ENCODE measurements at places on chromosomes 1 and 21. TPM values are rescaled to one million over a fixed set of nuclear protein-coding genes. Genes with fewer than 3 reads are reported as not detected.
A peak's percentile ranks its signal among the peaks of the same experiment; 100 is the strongest.

DNA sequence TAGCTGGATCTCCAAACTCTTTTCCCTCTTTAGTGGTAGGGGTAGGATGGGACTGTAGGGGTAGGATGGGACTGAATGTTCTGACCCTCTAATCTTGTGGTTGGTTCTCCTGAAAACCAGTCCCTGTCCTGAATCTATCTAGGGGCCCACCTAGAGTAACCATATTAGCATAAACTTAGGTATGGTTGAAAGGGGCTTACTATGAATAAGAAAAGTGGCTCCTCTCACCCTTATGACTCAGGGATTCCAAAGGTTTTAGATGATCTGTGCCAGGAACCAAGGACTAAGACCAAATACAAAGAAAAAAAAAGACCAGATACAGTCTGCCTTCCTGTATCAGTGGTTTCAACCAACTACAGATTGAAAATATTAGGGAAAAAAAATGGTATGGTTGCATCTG is 28.9 kb downstream of the RNF2 start:
- DNase-seq, result peak; percentile 49
- H3K4me1 ChIP-seq, result 0 out of 2 replicates have a peak, but pooled peaks cover 2% of the 10 kb centered on the region
- no peaks in the 10 kb centered on the region for H3K36me3 ChIP-seq
- no peak overlapping the region for H3K4me3 ChIP-seq

DNA sequence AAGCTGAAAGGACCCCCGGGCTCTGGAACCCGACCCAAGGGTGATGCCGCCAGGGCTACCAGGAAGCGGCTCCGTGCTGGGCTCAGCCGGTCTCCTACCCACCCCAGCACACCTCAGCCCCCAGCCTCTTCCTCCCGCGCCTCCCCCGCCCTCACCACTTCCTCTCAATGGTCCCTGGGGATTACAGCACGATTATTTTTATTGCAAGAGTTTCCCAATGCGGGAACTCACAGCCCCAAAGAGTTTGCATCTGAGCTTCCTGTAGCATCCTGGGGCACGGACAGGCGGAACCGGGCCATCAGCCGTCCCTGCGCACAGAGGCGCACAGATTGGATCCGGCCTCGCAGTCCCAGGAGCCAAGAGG is 8.7 kb upstream of the SLX9 start:
- DNase-seq, result no peak
- H3K4me3 ChIP-seq, result no peak overlapping the region
- H3K27me3 ChIP-seq, result peaks cover 70% of the 10 kb centered on the region
- H3K27ac ChIP-seq, result no peak overlapping the region
- H3K4me1 ChIP-seq, result peaks cover 28% of the 10 kb centered on the region

- no peak overlapping the region for H3K27ac ChIP-seq
- peaks cover 15% of the 10 kb centered on the region for H3K4me1 ChIP-seq
- no peak for DNase-seq
- H3K4me3 ChIP-seq, result no peak overlapping the region
- no peaks in the 10 kb centered on the region for H3K36me3 ChIP-seq
These were observed 28.1 kb upstream of the TARBP1 start for GRCh38 chr1:234507089-234507488.

GRCh38 chr1:165073185-165074007 is 283.1 kb downstream of the LMX1A start:
- peak; percentile 56 for DNase-seq
- H3K27ac ChIP-seq, result no peak overlapping the region
- H3K36me3 ChIP-seq, result no peaks in the 10 kb centered on the region

GRCh38 chr1:24484199-24484598 is 18.4 kb upstream of the RCAN3 start:
- no peaks in the 10 kb centered on the region for H3K36me3 ChIP-seq
- H3K4me3 ChIP-seq, result no peak overlapping the region
- no peaks in the 10 kb centered on the region for H3K4me1 ChIP-seq
- H3K27ac ChIP-seq, result no peak overlapping the region
- no peak for DNase-seq
- no peaks in the 10 kb centered on the region for H3K27me3 ChIP-seq

GRCh38 chr1:164558461-164559341 is at the start of gene PBX1:
Gene PBX1, plus strand, starts transcription at chr1:164559184.
- peak; percentile 98 for DNase-seq
- H3K36me3 ChIP-seq, result no peaks in the 10 kb centered on the region
- H3K4me3 ChIP-seq, result peak within 1 kb of the TSS; percentile 75
- no peaks in the 10 kb centered on the region for H3K27me3 ChIP-seq

DNA sequence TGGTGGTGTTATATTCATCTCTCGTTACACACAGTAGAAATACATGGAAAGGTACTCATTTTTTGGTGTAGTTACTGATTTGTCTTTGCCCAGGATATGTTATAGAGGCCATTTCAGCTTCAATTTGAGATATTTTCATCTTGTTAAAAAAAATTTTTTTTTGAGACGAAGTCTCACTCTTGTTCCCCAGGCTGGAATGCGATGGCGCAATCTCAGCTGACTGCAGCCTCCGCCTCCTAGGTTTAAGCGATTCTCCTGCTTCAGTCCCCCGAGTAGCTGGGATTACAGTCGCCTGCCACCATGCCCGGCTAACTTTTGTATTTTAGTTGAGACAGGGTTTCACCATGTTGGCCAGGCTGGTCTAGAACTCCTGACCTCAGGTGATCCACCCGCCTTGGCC is 19.0 kb downstream of the MORC3 start:
- peaks cover 39% of the 10 kb centered on the region for H3K36me3 ChIP-seq
- H3K4me3 ChIP-seq, result no peak overlapping the region
- H3K27ac ChIP-seq, result no peak overlapping the region
- H3K4me1 ChIP-seq, result no peaks in the 10 kb centered on the region
- no peak for DNase-seq

DNA sequence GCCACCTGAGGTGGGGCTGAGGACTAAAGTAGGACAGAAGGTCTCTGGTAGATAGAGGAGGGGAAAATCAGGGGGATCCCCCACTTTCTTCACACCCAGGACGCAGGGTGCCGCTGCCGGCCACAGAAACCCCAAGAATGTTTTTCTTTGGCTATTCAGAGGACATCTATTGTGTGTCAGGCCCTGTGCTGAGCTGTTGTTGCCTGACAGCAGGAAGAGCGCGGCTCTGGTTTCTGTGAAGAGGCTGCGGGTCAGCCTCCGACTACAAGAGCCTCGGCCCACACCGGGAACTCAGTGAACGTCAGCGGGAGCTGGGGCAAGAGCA is 407 bp upstream of the PIGV start:
- DNase-seq, result peak; percentile 53
- H3K27ac ChIP-seq, result peak overlapping the region; percentile 95
- H3K4me1 ChIP-seq, result peaks cover 35% of the 10 kb centered on the region
- H3K27me3 ChIP-seq, result no peaks in the 10 kb centered on the region

GRCh38 chr21:14677013-14677412 is 130.9 kb upstream of the SAMSN1 start:
- H3K27ac ChIP-seq, result no peak overlapping the region
- no peaks in the 10 kb centered on the region for H3K4me1 ChIP-seq
- no peak for DNase-seq
- no peaks in the 10 kb centered on the region for H3K36me3 ChIP-seq
- no peaks in the 10 kb centered on the region for H3K27me3 ChIP-seq

- H3K36me3 ChIP-seq, result no peaks in the 10 kb centered on the region
- no peaks in the 10 kb centered on the region for H3K4me1 ChIP-seq
- DNase-seq, result no peak
These were observed 186.9 kb downstream of the MATN1 start for GRCh38 chr1:30536530-30536929.

- no peak for DNase-seq
- no peak overlapping the region for H3K27ac ChIP-seq
- H3K27me3 ChIP-seq, result no peaks in the 10 kb centered on the region
These were observed 60.7 kb downstream of the CDC14A start for GRCh38 chr1:100413035-100413434.

- no peaks in the 10 kb centered on the region for H3K36me3 ChIP-seq
- no peak overlapping the region for H3K4me3 ChIP-seq
- H3K27me3 ChIP-seq, result peaks cover 19% of the 10 kb centered on the region
- peak; percentile 23 for DNase-seq
- no peak overlapping the region for H3K27ac ChIP-seq
These were observed 73.5 kb upstream of the RUNX3 start for GRCh38 chr1:25003457-25004190.

DNA sequence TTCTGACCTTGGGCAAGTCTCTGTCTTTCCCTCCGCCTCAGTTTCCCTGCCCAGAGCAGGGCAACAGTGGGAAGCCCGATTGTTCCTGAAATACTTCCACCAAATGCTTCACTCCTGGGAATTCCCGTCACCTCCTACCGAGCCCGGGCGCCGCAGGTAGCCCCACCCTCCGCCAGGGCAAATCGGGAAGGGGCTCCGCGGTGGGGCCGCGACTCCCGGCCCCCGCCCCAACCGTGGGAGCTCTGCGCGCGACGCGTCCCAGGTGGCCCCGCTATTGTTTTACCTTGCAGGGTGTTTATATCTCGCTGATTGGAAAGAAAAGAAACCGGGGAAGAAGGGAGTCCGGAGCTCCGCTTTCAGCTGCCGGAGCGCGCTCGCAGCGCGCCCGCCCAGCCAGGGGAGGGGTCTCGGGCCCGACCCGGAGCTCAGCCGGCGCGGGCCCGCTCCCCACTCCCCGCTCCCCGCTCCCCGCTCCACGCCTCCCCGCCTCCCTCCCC is 407 bp downstream of the IGSF3 start:
- DNase-seq, result no peak
- H3K27me3 ChIP-seq, result peaks cover 30% of the 10 kb centered on the region
- H3K4me1 ChIP-seq, result no peaks in the 10 kb centered on the region

DNA sequence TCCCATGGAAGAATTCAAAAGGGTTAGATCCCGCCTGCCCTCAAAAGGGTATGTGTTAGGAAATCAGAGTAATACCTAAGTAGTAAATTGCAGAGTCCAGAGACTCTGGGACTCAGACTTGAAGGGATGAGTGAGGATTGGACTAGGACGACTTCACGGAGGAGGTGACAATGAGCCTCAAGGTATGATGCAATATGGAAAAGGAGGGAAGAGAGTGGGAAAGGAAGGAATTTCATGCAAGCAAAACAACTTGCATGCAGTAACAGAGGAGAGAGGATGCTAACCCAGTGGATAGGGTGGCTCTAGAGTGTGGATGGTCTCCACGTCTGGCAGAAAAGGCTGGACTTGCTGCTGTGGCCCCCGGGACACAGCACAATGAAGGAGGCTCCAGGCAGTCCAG is 4.8 kb downstream of the CAPN2 start:
- peaks cover 41% of the 10 kb centered on the region for H3K4me1 ChIP-seq
- no peak for DNase-seq
- peaks cover 32% of the 10 kb centered on the region for H3K36me3 ChIP-seq
- H3K4me3 ChIP-seq, result no peak overlapping the region

DNA sequence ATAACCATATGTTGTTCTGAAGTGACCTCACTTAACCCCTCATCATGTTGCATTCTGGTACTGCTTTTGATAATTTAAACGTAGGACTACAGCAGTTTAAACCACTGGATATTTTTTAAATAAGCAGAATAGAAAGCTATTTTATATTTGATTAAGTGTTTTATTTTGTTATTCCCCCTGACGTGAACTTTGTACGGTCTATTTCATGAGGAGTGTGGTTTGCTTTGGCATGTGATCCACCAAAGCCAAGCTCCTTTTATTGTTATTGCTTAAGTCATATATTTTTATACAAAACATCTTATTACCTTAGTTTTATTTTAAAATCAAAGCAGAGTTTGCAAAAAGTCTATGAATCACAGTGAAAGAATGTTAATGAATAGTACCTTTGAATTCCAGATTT is 101.4 kb upstream of the L1TD1 start:
- no peaks in the 10 kb centered on the region for H3K4me1 ChIP-seq
- no peaks in the 10 kb centered on the region for H3K36me3 ChIP-seq
- DNase-seq, result no peak
- H3K27ac ChIP-seq, result no peak overlapping the region

- no peaks in the 10 kb centered on the region for H3K36me3 ChIP-seq
- DNase-seq, result no peak
- no peaks in the 10 kb centered on the region for H3K27me3 ChIP-seq
These were observed 23.0 kb downstream of the RGS1 start for GRCh38 chr1:192598589-192598988.

GRCh38 chr1:179156708-179157107 is 72.8 kb downstream of the ABL2 start:
- H3K36me3 ChIP-seq, result no peaks in the 10 kb centered on the region
- DNase-seq, result no peak
- H3K27me3 ChIP-seq, result no peaks in the 10 kb centered on the region

GRCh38 chr1:221667504-221667903 is 74.4 kb downstream of the DUSP10 start:
- H3K4me3 ChIP-seq, result no peak overlapping the region
- no peaks in the 10 kb centered on the region for H3K36me3 ChIP-seq
- H3K27ac ChIP-seq, result no peak overlapping the region
- peak; percentile 90 for DNase-seq
- H3K4me1 ChIP-seq, result peaks cover 8% of the 10 kb centered on the region
- no peaks in the 10 kb centered on the region for H3K27me3 ChIP-seq

DNA sequence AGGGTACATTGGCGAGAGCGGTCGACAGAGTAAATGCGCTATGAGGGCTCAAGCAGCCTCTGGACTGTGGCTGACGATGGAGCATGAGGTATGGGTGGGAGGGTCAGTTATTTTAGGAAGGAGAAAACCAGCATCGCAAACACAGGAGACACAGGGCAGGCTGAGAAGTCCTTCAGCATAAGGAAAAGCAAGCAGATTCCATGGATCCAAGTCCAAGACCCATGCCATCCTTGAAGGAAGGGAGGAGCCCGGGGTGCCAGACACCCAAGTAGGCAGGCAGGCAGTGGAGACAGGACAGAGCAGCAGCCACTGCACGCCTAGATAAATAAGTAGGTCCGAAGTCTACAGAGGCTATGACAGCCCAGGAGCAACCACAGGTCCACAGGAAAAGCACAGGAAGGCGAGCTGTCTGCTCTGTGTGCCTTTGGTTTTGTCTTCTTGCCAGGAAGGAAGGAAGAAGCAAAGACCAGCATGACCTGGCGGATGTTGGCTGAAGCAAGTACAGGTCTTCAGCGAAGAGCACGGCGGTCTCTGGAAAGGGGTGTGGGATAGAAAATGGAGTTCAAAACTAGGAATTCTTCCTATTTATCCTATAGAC is 76.4 kb upstream of the SLC45A1 start:
- H3K4me1 ChIP-seq, result peaks cover 14% of the 10 kb centered on the region
- H3K27me3 ChIP-seq, result no peaks in the 10 kb centered on the region
- DNase-seq, result no peak
- H3K4me3 ChIP-seq, result no peak overlapping the region
- H3K27ac ChIP-seq, result no peak overlapping the region
- H3K36me3 ChIP-seq, result no peaks in the 10 kb centered on the region

- peak overlapping the region; percentile 33 for H3K4me3 ChIP-seq
- no peaks in the 10 kb centered on the region for H3K27me3 ChIP-seq
- H3K36me3 ChIP-seq, result peaks cover 5% of the 10 kb centered on the region
- H3K27ac ChIP-seq, result peak overlapping the region; percentile 81
These were observed 55.6 kb downstream of the SUCO start for GRCh38 chr1:172588296-172589291.

- no peak overlapping the region for H3K27ac ChIP-seq
- peak; percentile 36 for DNase-seq
- H3K4me1 ChIP-seq, result peaks cover 9% of the 10 kb centered on the region
- H3K27me3 ChIP-seq, result no peaks in the 10 kb centered on the region
These were observed 29.0 kb downstream of the MRPL39 start for GRCh38 chr21:25578056-25578961.

DLGAP3 gene
- not detected for total RNA-seq

BARHL2 gene
- not detected for total RNA-seq

B3GALT5 gene
- total RNA-seq, result 0.18 TPM

ATXN7L2 gene
- 1.7 TPM for total RNA-seq

KCNC4 gene
- 0.18 TPM for total RNA-seq

CNR2 gene
- not detected for total RNA-seq

SPAG17 gene
- under 0.01 TPM for total RNA-seq

MPL gene
- total RNA-seq, result not detected

GBP7 gene
- total RNA-seq, result not detected
